GM04504 (cell line): ENCODE measurements at places on chromosomes 12 and 14.

DNA sequence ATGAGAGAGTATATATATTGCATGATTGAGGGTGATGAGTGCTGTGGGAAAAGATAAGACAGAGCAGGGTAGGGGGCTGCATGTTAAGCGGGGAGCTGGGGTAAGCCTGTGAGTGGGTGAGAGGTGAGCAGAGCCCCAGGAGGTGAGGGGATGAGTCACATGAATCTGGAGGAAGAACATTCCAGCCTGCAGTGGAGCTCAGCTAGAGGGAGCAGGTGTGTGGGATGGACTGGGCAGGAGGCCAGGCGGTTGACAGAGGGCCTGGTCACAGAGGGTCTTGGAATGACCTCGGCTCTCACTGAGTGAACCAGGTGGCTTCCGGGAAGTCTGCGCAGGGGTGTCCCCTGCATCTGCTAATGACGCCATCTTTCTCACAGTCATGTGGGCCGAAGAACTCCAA lies 44.4 kb downstream of the GIT2 start:
- DNase-seq: no peak

DNA sequence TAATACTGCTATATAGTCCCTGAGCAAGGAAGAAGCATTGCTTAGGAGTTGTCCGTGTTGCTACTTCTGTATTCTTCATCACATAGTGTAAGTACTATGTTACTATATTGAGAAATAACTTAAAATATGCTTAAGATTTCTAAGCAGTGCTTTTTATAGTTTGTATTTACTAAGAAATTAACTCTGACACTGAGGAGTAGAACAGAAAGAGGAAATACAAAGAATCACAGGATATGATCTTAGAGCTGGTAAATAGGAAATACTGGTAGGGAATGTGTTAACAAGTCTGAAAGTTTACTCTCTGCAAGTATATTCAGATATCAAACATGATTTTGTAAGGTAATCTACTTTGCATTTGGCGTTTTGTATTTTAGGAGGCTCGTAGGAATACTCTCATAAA lies 15.5 kb downstream of the XPOT start:
- DNase-seq: no peak

- DNase-seq: no peak
These were observed 4.4 kb upstream of the CEBPE start for GRCh38 chr14:23123419-23123818.

GRCh38 chr12:70724444-70724843 lies 87.2 kb upstream of the PTPRB start:
- DNase-seq: no peak
